ENCODE measurements at places on chromosomes 3 and 15. TPM values are rescaled to one million over a fixed set of nuclear protein-coding genes. Genes with fewer than 3 reads are reported as not detected.

TCAIM gene
- 61.3 TPM for total RNA-seq

INSYN1 gene
- total RNA-seq: 28.5 TPM

SLC12A1 gene
- 2.2 TPM for total RNA-seq

ITGA11 gene
- 0.94 TPM for total RNA-seq

AQP9 gene
- not detected for total RNA-seq

REC114 gene
- not detected for total RNA-seq

LRRC31 gene
- total RNA-seq: not detected

CAPN3 gene
- total RNA-seq: 1.9 TPM

IL5RA gene
- 1.3 TPM for total RNA-seq

AADACL2 gene
- not detected for total RNA-seq

SAXO2 gene
- 11.9 TPM for total RNA-seq

SUSD5 gene
- total RNA-seq: 2.5 TPM

C15orf62 gene
- 0.31 TPM for total RNA-seq

GOLGA8S gene
- total RNA-seq: under 0.01 TPM

GP9 gene
- not detected for total RNA-seq

SLC6A1 gene
- 93.0 TPM for total RNA-seq

PPP1R14D gene
- total RNA-seq: not detected

PRSS50 gene
- 0.31 TPM for total RNA-seq

SERPINI1 gene
- total RNA-seq: 95.8 TPM

CELF6 gene
- total RNA-seq: 15.7 TPM

AADAC gene
- total RNA-seq: not detected

KIF23 gene
- 10.0 TPM for total RNA-seq

CHRD gene
- total RNA-seq: 12.5 TPM

CFAP100 gene
- total RNA-seq: 5.9 TPM

TTLL13 gene
- total RNA-seq: not detected

NOX5 gene
- total RNA-seq: 0.63 TPM

BCL2A1 gene
- not detected for total RNA-seq

CD86 gene
- total RNA-seq: 0.94 TPM

ITPKA gene
- total RNA-seq: 1.3 TPM

DNAH12 gene
- total RNA-seq: 1.6 TPM

BFSP2 gene
- total RNA-seq: 2.5 TPM

NUDT16 gene
- total RNA-seq: 16.3 TPM

TTC23 gene
- 10.0 TPM for total RNA-seq

HYAL2 gene
- 41.6 TPM for total RNA-seq

INKA1 gene
- total RNA-seq: 13.5 TPM

SH2D7 gene
- total RNA-seq: not detected

HDDC3 gene
- 11.9 TPM for total RNA-seq

TUSC7 gene
- total RNA-seq: not detected

SI gene
- not detected for total RNA-seq

SERPINI2 gene
- 2.2 TPM for total RNA-seq

GHRL gene
- total RNA-seq: not detected

MYRIP gene
- 10.0 TPM for total RNA-seq

IMPDH2 gene
- 133 TPM for total RNA-seq

All from parietal lobe (tissue), 2 donors.